NCI-H2171 (cell line): ENCODE measurements at places on chromosomes 2 and 18.

DNA sequence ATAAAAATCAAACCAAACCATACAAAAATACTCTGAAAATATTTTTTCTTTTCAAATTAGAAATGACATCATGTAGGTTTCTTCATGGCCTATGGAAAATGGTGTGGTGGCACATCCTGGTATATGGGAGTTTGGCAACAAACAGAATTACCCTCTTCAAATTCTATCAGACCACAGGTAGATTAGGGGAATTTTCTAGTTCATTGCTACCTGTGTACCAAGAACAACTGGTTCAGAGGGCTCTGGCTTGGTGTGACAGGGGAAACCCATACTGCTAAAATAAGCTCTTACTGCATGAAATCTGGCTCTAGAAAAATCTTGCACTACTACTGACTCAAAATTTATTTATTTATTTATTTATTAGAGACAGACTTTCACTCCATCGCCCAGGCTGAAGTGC is 63.4 kb upstream of the PELI1 start:
- DNase-seq: no peak

- DNase-seq: no peak
Observed at GRCh38 chr2:152441961-152442360, 107.0 kb downstream of the FMNL2 start.

GRCh38 chr2:143087033-143087432 is 42.2 kb upstream of the ARHGAP15 start:
- no peak for DNase-seq

GRCh38 chr2:72143441-72144273 is 4.0 kb downstream of the CYP26B1 start:
- DNase-seq: no peak

DNA sequence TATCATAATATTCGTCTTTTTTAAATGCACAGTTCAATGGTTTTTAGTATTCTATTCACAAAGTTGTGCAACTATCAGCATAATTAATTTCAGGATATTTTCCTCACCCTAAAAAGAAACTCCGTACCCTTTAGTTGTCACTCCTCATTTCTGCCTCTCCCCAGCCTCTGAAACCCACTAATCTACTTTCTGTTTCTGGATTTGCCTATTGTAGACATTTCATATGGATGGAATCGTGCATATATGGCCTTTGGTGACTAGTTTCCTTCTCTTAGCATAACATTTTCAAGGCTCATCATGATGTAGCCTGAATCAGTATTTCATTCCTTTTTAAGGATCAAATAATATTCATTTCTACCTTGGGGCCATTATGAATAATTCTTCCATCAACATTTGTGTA is 18.5 kb downstream of the NEURL3 start:
- DNase-seq: no peak

DNA sequence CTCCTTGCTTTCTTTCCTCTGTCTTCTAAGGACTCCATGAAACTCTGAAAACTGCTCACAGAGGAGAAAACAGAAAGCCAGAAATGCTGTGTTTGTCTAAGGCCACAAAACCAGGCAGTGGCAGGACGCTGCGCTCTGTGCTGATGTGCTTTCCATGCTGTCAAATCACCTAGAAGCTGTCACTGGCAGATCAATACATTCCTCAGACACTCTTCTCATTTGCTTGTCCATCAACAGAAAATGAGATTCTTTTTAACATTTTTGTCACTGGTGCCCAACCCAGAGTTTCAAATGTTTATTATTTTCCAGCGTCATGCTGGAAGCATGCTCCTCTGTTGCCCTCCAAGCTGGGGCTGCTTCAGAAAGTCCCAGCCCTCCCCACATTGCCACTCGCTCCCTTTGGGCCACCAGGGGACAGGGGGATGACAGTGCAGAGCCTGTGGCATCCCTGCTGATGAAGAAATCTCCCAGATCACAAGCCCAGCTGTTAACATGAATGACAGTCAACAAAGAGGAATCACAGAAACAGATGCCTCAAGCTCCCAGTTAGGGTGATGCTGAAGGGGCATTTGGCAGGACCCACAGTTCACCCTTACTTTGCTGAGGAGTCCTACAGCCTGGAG is 117.5 kb upstream of the MEIS1 start:
- no peak for DNase-seq

DNA sequence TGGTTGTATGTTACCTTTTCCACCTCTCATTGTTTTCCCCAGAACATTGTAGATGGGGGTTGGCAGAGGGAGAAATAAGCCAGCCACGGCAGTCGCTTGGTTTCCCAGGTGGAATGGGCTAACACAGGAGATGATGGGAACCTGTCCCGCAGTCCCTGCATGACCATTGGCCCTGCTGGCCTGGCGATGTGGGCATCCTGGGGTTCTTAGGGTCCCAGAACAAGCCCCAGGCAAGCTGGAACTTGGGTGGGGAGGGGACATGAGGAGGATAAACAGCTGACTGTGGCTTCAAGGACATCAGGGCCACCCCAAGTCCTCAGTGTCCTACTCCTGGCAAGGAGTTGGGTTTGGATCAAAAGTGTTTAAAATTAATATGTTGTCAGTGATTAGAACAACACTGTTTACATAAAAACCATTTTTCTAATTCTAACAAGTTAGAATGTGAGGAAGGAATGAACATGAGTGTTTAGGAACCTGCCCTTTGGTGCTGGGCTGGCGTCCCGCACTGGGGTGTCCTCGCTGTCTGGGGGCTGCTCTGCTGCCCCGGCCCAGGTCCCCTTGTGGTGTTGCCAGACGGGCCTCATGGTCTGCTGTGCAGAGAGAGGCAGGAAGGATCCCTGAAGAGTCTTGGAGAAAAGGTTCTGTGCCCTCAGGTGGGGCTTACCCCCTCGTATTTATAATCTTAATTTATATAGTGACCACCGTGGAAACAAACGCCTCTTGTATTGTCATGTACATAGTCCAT is 95.1 kb downstream of the USP40 start:
- DNase-seq: no peak

- DNase-seq: no peak
Observed at GRCh38 chr18:813172-814071, 1.4 kb upstream of the YES1 start.

- DNase-seq: no peak
Observed at GRCh38 chr2:187349326-187349944, 98.6 kb downstream of the CALCRL start.

GRCh38 chr2:112151271-112151670 is 13.1 kb downstream of the FBLN7 start:
- no peak for DNase-seq

GRCh38 chr2:39898934-39899333 is 119.9 kb upstream of the THUMPD2 start:
- DNase-seq: no peak

- DNase-seq: no peak
Observed at GRCh38 chr2:64899081-64899865, 89.9 kb upstream of the SLC1A4 start.

DNA sequence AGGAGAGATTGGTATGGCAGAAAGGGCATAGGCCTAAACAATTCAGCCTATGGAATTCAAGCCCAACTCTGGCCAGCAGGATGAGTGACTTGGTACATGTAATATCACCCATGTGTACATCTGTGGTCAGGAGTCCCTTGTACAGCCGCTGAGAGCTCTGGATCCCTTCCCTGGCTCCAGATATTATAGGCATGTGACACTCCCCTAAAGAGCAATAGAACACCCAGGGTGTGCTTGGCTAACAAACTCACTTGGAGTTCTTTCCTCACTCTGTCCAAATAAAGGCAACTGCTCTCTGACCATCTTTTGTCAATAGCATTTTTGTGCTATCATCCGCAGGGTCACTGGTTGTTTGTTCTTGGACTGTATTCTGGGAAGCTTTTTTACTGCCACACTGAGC is 197.4 kb upstream of the NCKAP5 start:
- DNase-seq: no peak

- DNase-seq: no peak
Observed at GRCh38 chr2:204261846-204262245, 283.4 kb upstream of the PARD3B start.

DNA sequence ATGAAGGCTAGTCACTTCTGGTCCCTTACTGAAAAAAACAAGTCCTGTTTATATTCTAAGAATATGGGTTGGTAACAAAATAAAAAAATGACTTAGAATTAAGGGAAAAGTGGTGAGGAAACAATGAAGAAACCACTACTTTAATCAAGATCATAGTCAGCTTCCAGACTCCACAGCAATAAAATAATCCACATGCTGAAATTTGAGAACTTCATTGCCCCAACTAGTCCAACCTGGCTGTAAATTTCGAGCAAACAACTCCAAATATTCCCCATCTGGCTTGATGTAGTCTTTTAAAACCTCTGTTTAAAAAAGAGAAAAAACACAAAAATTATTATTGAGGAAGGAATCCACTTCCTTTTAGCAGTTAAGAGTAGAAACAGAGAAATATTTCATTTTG is 32.5 kb downstream of the METTL4 start:
- peak; percentile 70 for DNase-seq

- DNase-seq: no peak
Observed at GRCh38 chr18:67634631-67635338, 118.3 kb upstream of the DSEL start.

- no peak for DNase-seq
Observed at GRCh38 chr2:165294912-165295311, 55.7 kb downstream of the SCN2A start.

DNA sequence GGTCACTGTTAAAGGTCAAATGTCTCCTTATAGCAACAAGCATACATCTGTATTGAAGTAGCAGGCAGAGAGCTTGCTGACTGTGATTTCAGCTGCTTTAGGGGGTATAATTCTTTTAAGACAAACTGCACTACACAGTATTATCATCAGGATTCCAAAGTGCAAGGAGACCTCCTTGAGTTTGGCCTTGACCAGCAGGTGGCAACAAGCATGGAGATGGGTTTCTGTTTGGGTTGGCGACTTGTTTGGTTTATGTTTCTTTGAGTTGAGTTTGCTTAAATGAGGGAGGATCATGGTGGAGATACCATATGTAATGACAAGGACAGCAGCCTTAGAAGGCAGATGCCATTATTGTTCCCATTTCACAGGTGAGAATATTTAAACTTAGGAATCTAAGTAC is 681.0 kb upstream of the ID2 start:
- no peak for DNase-seq

DNA sequence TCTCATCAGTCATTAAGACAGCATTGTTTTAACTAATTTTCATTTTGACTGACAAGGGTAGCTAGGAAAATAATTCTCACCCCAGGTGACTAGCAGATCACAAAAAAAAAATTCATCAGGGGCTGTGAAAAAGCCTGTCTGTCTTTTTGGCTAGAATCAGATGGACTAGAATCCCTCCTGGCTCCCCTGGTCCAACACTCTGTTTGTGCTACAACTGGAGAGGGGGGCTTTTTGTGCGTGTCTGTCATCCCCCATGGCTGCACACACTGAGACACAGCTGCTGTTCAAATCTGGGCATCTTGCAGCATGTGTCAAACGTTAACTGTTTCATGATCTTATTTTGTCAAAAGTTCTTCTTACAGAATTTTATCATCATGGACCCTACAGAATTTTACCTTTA is 51.2 kb downstream of the KIAA2012 start:
- no peak for DNase-seq

DNA sequence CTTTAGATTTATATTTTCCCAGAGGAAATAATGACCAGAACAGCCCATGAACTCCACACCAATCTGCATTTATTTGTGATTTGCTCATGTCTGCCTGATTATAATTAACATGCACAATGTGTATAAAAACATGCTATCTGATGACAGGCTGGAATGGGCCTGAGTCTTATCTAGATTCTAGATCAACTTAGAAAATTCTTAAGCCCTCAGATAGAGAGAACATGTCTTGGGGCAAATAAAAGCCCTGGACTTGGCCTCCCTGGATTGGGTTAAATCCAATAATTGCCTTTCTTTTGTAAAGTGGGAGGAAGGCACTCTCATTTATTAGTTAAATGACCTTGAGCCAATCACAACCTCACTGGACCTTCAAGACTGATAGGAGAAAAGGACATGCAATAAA is 61.8 kb downstream of the EVA1A start:
- DNase-seq: no peak

GRCh38 chr2:147232225-147232669 is 612.6 kb upstream of the ACVR2A start:
- no peak for DNase-seq

DNA sequence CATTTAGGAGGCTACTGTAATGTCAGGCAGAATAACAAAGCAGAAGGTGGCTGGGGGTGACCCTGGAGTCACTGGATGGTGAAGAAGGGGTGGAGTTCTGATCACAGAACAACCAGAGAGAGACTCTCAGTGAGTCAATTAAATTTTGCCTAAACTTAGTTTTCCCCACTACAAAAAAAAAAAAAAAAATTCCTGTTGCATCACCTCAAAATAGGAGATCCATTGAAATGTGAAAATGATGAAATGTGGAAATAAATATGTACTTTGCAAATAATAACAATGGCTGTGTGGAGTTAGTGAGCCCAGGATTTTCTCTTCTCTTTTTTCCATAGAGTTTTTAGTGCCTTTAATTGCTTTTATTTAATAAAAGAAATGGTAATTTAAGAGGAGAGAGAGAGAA is 165.5 kb downstream of the GFPT1 start:
- no peak for DNase-seq

DNA sequence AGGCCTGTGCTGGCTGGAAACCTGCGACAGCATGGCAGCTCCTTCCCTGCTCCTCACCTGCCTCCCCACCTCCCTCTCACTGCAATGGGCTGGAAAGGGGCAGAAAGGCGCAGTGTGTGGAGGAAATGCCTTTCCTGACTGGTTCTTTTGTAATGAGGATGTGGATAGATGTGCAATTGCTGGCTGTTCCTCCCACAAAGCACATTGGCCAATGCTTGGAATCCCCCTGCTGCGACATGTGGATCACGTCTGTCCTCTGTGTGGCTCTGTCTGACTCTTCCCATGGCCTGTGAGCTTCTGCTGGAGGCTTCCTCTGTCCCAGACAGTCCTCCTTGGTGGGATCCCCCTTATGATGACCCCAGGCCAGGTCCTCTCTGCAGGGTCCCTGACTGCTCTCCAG is 172.5 kb downstream of the NCK2 start:
- no peak for DNase-seq

DNA sequence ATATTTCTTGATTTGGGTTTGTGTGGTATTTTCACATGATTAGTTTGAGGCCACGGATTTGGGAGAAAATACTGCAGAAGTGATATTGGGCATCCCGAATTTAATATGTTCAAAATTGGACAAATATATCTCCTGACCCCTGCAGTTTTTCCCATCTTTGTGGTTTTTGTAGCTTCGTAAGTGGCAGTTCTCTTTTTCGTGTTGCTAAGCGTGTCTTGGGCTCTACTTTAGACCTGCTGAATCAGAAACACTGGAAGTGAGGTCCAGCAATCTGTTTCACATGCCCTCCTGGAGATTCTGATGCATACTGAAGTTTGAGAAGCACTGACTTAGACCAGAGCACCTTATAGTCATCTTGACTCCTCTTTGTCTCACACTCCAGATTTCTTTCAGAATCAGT is 98.3 kb downstream of the EPB41L5 start:
- DNase-seq: no peak

DNA sequence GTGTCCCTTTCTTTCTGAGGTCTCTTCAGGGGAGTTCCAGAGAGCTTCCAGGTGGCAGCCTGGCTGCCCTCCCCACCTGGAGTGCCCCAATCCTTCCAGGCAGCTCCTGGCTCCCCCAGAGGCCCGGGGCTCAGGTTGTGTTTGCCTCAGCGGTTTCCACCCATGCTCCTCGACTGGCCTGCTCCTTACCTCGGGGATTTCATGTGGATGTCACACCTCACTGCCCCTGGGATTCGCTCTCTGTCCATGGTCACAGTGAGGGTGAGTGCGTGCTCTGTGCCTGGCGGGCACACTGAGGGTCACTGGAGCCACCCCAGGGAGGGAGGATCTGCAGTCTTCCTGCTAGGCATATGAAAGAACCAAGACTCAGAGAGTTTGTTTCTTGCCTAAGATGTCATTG is 2.1 kb upstream of the TOGARAM2 start:
- DNase-seq: no peak

- no peak for DNase-seq
Observed at GRCh38 chr2:10004401-10004800, 38.9 kb upstream of the KLF11 start.

- no peak for DNase-seq
Observed at GRCh38 chr2:217247476-217247875, 387.6 kb upstream of the TNP1 start.
